CD8-positive, alpha-beta memory T cell (primary cell): ENCODE measurements at places on chromosomes 7 and 10. TPM values are rescaled to one million over a fixed set of nuclear protein-coding genes. Genes with fewer than 3 reads are reported as not detected.

DNA sequence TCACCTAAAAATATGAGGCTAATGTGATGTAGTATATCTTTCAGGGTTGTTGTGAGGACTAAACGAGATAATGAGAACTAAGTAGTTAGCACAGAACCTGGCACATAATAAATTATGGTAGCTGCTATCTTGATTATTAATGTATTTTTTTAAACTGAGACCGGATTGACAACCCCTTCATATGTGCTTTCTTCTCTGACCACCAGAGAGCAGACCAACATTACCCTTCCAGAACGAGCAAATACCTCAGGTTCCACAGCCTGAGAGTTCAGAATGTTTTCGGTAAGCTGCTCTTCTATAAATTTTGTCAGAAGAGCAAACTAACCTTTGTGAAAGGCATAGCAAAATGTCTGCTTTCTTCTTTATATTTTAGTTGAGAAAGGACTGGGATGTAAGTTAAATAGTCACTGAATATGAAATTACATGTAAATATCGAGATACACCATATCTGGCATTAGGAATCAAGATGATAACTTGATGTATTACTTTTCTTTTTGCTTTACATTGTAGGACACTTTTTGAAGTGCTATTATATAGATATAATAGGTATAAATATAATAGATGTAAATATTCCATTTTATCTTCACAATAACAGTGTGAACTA lies 13.6 kb upstream of the BPGM start:
- H3K4me3 ChIP-seq, result no peak overlapping the region
- H3K27me3 ChIP-seq, result no peaks in the 10 kb centered on the region
- DNase-seq, result peak; percentile 47
- no peaks in the 10 kb centered on the region for H3K36me3 ChIP-seq

The MYOZ1 gene
- polyA plus RNA-seq, result not detected

The LEP gene
- not detected for polyA plus RNA-seq

DNA sequence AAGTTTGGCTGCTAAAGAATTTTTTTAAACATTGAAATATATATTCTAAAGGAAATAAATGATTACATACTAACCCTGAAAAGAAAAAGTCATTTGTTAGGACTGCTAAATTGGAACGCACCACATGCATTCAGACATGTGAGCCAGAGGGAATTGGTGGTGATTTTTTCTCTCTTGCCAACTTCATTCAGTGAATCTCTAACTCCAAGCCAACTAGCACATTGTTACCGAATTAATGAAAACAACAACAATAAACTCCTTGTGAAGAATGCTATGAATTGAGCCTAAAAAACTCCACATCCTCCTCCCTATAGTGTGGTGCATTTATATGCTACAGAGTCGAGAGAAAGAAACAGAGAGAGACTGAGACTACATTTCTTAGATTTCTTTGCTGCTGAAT lies 135.5 kb upstream of the CACNA2D1 start:
- DNase-seq, result no peak
- H3K36me3 ChIP-seq, result no peaks in the 10 kb centered on the region
- no peaks in the 10 kb centered on the region for H3K27me3 ChIP-seq
- H3K27ac ChIP-seq, result no peak overlapping the region
- H3K4me1 ChIP-seq, result no peaks in the 10 kb centered on the region

GRCh38 chr7:152956006-152956405 lies 196.5 kb downstream of the ACTR3B start:
- no peak for DNase-seq
- no peaks in the 10 kb centered on the region for H3K27me3 ChIP-seq
- H3K27ac ChIP-seq, result no peak overlapping the region
- H3K4me1 ChIP-seq, result no peaks in the 10 kb centered on the region

- H3K36me3 ChIP-seq, result no peaks in the 10 kb centered on the region
- DNase-seq, result no peak
- no peak overlapping the region for H3K4me3 ChIP-seq
- H3K4me1 ChIP-seq, result no peaks in the 10 kb centered on the region
- H3K27me3 ChIP-seq, result no peaks in the 10 kb centered on the region
Measured at GRCh38 chr10:33453081-33454025, 118.9 kb upstream of the NRP1 start.

DNA sequence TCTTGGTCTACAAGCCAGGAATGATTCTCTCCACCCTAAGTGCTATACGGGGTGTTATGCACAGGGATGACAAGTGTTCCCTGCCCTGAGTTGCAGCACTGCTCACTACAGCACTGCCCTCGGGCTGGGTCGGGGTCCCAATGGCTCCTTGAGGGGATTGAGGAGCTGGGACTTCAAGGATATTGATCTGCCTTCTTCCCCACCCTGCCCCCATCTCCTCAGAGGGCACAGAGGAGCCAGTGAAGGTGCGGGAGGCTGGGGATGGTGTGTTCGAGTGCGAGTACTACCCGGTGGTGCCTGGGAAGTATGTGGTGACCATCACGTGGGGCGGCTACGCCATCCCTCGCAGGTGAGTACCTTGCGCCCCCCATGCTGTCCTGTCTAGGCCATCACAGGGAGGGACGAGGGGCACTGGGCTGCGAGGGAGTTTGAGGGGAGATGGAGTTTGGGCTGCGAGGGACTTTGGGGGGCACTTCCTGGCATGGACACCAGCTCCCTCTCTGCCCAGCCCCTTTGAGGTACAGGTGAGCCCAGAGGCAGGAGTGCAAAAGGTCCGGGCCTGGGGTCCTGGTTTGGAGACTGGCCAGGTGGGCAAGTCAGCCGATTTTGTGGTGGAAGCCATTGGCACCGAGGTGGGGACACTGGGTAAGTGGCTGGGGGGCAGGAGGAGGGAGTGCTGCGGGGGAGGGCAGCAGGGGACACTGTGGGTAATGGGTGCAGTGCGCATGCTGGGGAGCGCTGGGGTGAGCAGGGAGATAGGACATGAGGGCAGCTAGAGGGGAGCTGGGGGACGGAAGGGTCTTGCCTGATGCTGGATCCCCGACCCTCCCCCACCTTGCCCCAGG lies 10.3 kb downstream of the FLNC start:
- H3K4me1 ChIP-seq, result no peaks in the 10 kb centered on the region
- H3K27me3 ChIP-seq, result no peaks in the 10 kb centered on the region
- no peak overlapping the region for H3K27ac ChIP-seq
- DNase-seq, result no peak
- H3K36me3 ChIP-seq, result no peaks in the 10 kb centered on the region

The SPAM1 gene
- polyA plus RNA-seq, result not detected

- H3K4me3 ChIP-seq, result no peak overlapping the region
- H3K36me3 ChIP-seq, result no peaks in the 10 kb centered on the region
- DNase-seq, result no peak
- peaks cover 2% of the 10 kb centered on the region for H3K4me1 ChIP-seq
- H3K27ac ChIP-seq, result no peak overlapping the region
Measured at GRCh38 chr10:12135631-12136030, 6.2 kb downstream of the SEC61A2 start.
